Hematopoietic multipotent progenitor cell treated with erythropoietin and hydrocortisone succinate and interleukin-3 and kit ligand, for 4 days (in vitro differentiated cells): ENCODE measurements at places on chromosomes 4 and X.
A peak's percentile ranks its signal among the peaks of the same experiment; 100 is the strongest.

DNA sequence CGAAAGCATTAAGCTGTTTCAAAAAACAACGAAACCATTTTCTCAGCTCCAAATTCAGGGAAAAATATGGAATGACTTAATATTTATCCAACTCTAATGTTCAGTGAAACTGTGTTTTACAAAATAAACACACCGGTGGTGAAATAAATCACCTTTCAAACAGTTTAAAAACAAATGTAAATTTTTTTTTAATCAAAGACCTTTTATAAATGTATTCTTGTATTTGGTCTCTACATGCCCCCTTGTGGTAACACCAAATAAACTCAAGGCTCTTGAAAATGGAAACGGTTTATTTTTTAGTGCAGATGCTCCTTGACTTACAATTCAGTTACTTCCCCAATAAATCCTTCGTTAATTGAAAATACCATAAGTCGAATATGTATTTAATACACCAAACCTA lies 45.8 kb upstream of the ITM2A start:
- DNase-seq, result peak; percentile 73

- peak; percentile 96 for DNase-seq
Observed at GRCh38 chr4:123349421-123350190, 47.0 kb upstream of the SPRY1 start.

DNA sequence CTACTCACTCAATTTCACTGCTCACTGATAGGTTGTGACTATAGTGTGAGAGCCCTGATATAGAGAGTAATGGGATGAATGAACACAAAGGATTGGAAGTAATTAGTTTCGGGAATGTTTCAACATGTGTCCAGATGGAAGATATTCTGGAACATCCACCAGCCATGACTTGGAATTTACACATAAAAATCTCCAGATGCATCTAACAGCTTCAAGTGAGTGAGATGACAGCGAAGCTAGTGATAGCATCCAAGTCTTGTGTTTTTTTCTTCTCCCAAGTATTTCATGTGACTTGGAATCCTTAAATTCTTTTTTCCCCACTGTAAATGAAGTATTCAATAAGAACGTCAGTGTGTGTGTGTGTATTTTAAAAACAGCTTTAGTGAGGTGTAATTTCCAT lies 82.1 kb downstream of the CLDN34 start:
- no peak for DNase-seq

GRCh38 chrX:151815398-151815797 lies 80.9 kb downstream of the CNGA2 start:
- DNase-seq, result no peak

DNA sequence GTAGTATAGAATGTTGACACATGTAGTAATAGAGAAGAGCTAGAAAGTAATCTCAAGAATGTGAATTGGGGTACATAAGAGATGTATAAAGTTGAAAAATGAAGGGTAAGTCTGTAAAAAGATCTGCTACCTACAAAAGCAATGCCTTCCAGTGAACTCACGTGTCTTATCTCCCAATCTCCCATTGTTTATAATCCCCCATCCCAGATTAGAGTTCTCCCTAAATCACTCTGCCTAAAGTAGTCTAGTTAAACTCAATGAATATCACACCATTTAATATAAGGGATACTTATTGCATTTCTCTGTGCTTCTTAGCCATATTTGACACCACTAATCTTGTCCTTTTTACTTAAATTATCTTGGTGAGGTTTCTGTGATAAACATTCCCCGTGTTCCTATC lies 6.6 kb downstream of the TECRL start:
- no peak for DNase-seq

GRCh38 chr4:40927074-40927473 lies 177.3 kb downstream of the NSUN7 start:
- DNase-seq, result no peak

DNA sequence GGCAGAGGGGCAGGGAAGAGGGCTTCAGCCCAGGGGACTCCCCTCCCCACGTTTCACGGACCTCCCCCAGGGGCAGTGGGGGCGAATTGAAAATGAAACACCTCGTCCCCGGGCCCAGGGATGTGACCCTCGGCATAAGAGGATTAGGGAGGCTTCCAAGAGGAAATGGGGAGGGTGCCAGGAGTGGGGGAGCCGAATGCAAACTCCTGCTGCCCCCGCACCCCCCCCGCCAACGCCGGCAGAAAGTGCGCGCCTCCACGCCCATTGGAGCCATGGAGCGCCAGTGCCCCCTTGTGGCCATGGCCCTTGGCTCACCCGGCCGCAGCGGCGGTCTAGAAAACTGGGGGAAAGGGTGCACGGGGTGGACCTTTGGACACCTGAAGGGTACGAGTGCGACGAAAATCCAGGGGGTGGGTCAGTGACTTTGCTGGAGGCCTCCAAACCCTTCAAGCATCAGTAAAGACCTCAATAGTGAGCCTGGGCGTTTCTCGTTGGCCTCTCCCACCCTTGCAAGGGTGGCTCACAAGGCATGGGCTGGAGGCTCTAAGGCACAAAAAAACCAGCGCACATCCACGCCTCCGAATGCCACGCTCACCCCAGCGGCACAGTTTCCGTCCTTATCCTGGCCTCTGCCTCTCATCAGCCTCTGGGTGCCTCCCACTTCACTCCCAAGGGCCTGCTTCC lies 120.8 kb upstream of the PJA1 start:
- peak; percentile 53 for DNase-seq

DNA sequence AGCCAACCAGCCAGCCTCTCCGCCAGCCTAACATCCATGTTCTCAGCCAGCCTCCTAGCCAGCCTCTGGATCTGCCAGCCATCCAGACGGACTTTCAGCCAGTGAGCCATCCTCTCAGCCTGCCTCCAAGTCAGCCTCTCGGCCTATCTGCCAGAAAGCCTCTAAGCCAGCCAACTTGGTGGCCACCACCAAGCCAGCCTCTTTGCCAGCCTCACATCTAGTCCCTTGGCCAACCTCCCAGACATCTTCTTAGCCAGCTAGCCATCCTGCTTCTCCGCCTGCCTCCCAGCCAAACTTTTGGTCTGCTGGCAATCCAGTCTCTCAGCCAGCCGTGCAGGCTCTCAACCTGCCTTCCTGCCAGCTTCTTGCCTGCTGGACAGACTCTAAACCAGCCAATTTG lies 16.4 kb upstream of the ARAP2 start:
- no peak for DNase-seq

GRCh38 chr4:133920236-133920635 lies 281.4 kb downstream of the PABPC4L start:
- no peak for DNase-seq
